Activated CD4-positive, alpha-beta T cell treated with anti-CD3 and anti-CD28 coated beads, Interleukin-2, amount 10 ng/mL, durations not matched to agents 24 days and 14 days (primary cell): ENCODE measurements at places on chromosomes 6 and 20. TPM values are rescaled to one million over a fixed set of nuclear protein-coding genes. Genes with fewer than 3 reads are reported as not detected.

DNA sequence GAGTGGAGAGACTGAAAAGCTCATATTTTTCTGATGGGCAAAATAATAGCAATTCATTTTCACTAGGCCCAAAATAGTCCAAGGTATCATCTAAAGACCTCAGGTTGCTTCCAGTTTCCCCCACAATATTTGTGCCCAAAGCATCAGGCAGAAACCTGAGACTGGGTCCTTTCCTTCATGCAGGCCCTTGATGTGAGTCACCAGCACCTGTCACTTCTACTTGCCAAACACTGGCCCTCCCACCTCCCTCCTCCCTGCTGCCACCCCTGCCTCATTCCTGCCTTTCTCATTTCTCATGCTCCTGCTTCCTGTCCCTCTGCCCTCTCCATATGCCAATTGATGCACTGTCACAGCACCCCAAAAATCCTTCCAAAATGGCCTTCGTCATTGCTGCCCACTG, 230.4 kb upstream of the CST7 start:
- DNase-seq = no peak

- no peak for DNase-seq
Observed at GRCh38 chr6:56838016-56838555, 116.8 kb upstream of the BEND6 start.

- no peak for DNase-seq
Observed at GRCh38 chr20:62424249-62425107, 2.9 kb downstream of the RBBP8NL start.

- DNase-seq = no peak
Observed at GRCh38 chr6:145689529-145689928, 45.8 kb downstream of the EPM2A start.

ZC2HC1B gene
- not detected in 2 replicates for total RNA-seq
